Brain (organoid and tissue), 16 donors: ENCODE measurements at places on chromosomes 12 and 14.

DNA sequence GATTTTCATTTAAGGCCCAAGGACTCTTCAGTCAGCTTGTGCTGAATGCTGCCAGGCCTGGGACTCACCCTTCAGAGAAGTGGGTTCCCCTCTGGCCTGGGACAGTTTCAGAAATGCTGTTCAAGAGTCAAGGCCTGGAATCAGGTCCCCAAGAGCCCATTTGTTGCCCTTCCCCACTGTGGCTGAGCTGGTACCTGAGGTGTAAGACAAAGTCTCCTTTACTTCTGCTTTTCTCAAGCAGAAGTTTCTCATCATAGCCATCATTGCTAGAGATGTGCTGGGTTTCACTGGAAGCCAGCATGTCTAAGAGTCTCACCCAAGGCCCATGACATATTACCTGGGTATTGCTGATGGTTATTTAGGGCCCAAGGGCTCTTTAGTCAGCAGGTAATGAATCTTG lies 8.9 kb downstream of the FANCM start:
- no peak for DNase-seq

DNA sequence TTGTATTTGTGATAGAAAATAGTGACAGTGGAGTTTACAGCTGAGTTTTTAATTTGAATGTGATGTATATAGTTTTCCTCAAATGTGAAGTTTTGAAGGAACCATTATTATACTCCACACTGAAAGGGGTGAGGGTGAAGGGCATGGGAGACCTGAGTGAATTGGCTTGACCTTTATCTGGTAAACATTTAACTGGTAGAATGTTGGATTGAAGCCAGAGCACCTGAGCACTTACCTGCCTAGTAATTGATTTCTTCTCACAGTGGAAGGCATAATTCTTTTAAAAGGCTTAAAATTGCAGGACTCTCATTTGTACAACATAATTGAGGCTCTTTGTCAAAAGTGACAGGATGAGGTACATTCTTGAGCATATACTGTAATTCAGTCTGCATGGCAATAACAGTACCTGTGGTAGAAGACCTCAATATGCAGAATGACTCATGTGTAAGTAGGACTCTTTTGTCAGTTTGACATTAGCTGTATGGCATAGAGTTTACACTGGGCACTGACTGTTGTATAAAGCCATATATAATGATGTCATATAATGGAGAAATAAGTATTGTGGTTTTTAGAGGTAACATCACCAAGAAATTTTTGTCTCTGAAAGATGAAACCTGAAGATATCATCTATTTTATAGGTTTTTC lies 309.6 kb downstream of the TMTC2 start:
- DNase-seq: no peak

GRCh38 chr12:93657071-93657470 lies 20.1 kb upstream of the CRADD start:
- DNase-seq: no peak

DNA sequence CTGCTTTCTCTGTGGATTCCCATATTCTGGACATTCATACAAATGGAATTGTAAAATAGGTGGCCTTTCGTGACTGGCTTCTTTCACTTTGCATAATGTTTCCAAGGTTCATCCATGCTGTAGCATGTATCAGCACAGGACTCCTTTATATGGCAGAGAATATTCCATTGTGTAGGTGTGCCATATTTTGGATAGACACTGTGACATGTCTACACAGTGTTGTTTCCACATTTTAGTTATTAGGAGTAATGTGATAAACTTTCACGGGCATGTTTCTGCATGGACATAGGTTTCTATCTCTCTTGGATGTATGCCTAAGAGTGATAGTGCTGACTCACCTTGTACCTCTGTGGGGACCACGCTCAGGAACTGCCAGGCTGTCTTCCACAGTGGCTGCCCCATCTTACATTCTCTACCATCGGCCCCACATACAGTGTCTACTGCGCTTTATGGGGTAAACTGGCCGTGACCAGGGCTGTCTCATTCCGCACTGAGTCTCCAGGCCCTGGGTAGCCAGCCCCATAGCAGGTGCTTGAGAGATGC lies 7.1 kb upstream of the KRT84 start:
- no peak for DNase-seq

GRCh38 chr14:89620436-89620835 lies 203.4 kb upstream of the FOXN3 start:
- no peak for DNase-seq
